RKO (cell line): ENCODE measurements at places on chromosomes 1 and 21.

GRCh38 chr1:163069142-163069541 is at the start of gene RGS4:
RGS4 (plus strand) TSS chr1:163069361; CDS start chr1:163069485, 124 bp downstream.
- DNase-seq = peak; percentile 92

DNA sequence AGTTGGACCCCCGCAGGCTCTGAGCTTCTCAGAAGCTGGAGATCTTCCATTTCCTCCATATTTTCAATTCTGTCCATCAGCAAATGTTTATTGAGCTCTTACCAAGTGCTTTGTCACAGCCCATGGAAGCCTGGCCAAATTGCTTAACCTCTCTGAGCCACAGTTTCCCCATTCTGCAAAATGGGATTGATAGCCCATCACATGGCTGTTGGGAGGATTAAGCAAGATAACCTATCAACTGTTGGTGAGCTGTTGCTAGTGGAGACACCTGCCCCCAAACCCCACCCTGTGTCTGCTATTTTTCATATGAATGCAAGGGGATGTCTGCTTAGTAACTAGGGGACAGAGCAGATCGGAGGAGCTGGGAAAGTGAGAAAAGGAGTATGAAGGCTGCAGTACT is 38.3 kb downstream of the CD34 start:
- DNase-seq = no peak

- DNase-seq = no peak
These were observed 19.6 kb upstream of the IFFO2 start for GRCh38 chr1:18976096-18976495.

- DNase-seq = no peak
These were observed 17.6 kb upstream of the AJAP1 start for GRCh38 chr1:4636644-4637380.

- DNase-seq = no peak
These were observed 6.0 kb upstream of the NLRP3 start for GRCh38 chr1:247409869-247410544.

DNA sequence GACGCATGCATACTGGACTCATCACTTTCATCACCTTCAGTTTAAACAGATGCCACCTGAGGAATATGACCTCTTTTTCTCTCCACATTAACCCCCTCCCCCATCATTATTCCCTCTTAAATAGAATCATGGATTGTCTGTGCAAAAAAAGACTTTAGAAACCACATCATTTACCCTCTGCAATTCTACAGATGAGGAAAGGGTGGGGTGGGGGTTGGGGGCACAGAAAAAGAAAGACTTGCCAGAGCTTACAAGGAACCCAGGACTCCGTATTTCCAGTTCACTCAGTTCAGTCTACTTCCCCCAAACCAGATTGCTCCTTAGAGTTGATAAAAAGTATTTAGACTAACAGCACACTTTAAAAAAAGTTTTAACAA is 26.2 kb upstream of the NFIA start:
- DNase-seq = no peak

- no peak for DNase-seq
These were observed 216.6 kb upstream of the B3GALT2 start for GRCh38 chr1:193402977-193403376.

- DNase-seq = no peak
These were observed 258.0 kb upstream of the FMN2 start for GRCh38 chr1:239833723-239834122.

DNA sequence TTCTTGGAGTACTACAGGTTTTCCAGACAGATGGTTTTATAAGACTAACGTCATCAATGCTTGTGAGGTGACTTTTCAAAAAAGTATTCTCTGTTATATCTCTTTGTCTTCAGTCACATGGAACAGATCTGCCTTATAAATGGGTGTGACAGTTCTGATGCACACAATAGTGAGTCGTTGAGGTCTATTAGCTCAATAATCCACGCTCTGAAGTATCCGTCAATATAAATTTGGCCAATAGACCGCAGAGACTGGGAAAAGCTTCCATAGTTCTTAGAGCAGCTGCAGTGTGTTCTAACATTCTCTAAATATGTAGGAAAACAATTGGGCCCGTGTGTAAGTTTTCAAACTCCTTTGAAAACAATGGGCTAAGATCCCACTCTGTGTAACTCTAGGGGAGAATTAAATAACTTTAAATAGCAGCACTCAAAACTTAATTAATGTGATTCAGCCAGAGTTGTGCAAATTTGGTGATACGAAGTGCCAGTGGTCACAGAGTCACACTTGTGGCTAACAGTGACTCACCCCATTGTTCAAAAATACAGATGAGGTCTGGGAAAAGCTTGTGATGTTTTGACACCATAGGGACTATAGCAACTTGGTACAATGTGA is 316.0 kb downstream of the LMO4 start:
- peak; percentile 6 for DNase-seq

DNA sequence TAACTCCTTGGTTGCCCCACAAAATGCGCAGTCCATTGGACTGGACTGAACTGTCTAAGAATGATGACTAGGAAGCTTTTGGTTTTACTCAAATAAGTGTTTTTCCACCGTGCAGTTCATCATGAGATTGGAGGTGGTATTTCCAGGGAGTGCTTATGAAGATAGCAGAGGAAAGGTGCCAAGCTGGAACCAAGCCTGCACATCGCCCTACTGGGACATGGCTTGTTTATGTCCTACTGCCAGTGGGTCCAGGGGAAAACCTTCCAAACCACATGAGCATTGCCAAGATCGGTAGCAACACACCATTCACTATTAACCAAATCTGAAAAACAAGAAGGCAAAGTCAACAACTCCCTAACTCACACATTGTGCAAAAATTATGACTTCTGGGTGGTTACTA is 54.7 kb upstream of the DSCAM start:
- DNase-seq = no peak

- DNase-seq = no peak
These were observed 218.9 kb downstream of the PRDM2 start for GRCh38 chr1:13918862-13919261.

- no peak for DNase-seq
These were observed 124.3 kb downstream of the DISC1 start for GRCh38 chr1:231750818-231751362.

DNA sequence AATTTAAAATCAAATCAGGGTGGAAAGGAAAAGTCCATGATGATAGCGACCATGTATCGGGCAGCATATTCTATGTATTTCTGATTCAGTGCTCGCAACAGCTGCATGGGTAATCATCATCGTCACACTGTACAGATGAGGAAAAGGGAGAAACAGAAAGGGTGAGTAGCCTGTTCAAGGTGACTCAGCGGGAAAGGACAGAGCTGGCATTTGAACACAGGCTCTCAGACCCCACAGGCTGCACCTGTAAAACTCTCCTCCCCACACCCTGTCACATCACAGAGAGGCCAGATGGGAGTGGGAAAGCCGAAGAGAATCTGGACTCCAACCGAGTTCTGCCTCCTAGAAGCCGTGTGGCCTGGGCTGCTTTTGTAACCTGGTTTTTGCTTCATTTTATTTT is 14.0 kb downstream of the RUNX1 start:
- no peak for DNase-seq

DNA sequence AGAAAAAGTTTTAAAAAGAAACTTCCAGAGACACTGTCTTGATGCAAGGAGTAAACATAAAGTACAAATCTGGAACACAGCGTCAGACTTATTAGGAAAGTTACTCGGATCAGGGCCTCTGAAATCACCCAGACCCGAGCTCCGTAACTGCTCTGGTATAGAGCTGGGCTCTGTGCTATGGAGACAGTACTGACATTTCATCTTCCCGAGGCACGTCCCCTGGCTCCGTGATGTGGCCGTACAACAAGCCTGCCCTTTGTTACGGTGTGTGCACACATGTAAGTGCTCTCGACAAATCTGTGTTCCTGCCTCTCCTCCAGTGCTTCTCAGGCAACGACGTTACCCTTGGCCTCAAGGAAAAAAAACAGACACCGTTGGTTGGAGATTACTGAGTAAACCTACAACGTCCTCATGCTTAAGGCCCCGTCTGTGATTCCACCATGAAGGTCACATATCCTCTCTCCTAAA is 107.0 kb upstream of the IRF2BP2 start:
- no peak for DNase-seq

DNA sequence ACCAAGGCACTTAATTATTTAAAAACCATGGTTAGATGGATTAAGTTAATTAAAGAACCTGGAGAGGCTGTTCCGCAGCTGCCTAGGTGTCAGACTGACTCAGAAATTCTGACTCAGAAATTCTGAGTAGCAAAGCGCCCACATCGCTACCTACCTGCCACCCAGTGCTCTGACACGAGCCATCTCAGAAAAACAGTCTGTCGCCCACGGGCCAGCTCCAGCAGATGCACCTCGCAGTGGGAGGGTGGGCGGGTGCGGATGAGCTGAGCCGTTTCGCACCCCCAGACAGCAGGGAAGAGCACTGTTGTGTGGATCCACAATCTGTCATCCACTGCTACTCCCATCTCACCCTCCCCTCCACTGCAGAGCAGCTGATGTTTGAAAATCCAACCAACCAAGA is 13.5 kb downstream of the KCNK1 start:
- no peak for DNase-seq

GRCh38 chr1:218211241-218211640 is 73.9 kb upstream of the RRP15 start:
- no peak for DNase-seq

DNA sequence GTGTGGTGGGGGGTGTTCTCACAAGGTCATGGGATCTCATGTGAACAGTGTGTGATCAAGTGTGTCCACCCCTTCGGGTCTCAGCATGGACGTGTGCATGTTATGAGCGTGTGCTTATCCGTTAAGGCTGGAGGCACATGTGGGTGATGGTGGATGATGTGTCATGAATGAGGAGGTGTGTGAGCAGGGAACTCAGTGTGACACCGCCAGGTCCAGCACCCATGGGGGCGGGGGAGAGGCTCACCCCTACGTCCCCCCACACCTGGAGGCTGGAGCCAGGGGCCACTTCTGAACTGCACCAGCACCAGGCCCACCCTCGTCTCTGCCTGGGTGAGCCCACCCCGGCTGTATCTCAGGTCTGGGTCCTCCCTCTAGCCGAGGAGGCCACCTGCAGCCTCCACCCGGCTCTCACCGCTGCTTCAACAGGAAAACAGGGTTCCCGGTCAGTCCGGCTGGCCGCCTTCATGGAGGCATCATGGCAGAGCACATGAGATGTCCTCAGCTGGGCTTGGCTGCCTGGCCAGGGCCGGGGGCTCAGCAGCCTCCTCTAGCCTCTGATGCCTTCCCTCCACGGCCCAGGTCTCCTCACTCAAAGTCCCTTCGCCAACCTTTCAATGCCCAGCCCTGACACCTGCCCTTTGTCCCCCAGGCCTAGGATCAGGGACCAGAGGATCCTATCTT is 34.2 kb upstream of the C1QA start:
- no peak for DNase-seq

- DNase-seq = no peak
These were observed 49.4 kb downstream of the CDCP2 start for GRCh38 chr1:54103414-54103813.

GRCh38 chr1:245108909-245109308 is 45.9 kb upstream of the KIF26B start:
- no peak for DNase-seq

DNA sequence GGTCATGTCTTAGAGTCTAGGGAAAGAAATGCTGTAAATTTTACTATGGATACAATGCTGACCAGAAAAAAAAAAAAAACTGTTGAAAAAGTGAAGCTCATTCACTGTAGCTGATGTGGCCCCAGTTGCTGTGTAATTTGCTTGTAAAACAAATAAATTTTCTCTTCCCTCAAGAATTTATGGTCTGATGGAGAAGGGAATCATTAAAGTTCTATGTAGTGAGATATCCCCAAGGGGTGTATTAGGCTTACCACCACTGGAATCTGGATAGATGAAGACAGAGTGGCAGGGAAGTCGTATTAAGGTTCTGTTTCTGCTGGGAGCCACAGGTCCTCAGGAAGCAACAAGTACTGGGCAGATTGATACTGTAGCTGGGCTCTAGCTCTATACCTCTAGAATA is 860.0 kb downstream of the LTN1 start:
- no peak for DNase-seq

- no peak for DNase-seq
These were observed 527 bp downstream of the MACO1 start for GRCh38 chr1:25430967-25431881.

GRCh38 chr1:44032170-44032790 is 1.0 kb upstream of the SLC6A9 start:
- no peak for DNase-seq

GRCh38 chr1:77940921-77941570 is 37.8 kb downstream of the FUBP1 start:
- no peak for DNase-seq

- peak; percentile 80 for DNase-seq
These were observed 5.7 kb downstream of the LAMB3 start for GRCh38 chr1:209646558-209646957.

DNA sequence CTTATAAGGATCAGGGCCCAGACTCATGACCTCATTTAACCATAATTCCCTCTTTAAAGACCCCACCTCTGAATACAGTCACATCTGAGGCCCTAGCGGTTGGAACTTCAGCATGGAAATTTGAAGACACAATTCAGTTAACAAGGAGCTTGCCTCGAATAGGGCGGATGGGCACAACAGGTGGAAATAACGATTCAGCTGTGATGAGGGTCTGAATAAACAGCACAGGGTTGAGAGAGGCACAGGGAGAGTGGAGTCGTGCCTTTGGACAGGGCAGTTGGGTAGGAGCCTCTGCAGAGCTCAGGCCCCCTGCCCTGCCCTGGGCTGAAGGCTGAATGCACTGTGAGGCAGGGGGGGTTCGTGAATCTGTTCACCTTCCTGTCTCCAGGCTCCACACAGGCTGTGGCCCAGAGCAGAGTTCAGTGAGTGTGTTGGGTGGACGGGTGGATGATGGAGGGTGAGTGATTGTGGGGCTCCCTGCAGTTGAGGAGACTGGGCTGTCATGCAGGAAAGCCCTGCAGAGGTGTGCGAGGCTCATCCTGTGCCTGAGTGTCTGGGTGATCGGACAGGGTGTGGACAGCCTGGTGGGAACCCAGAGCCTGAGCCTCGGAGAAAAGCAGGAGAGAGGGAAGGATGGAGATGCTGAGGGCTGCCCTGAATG is 243.1 kb downstream of the FOXD2 start:
- no peak for DNase-seq

DNA sequence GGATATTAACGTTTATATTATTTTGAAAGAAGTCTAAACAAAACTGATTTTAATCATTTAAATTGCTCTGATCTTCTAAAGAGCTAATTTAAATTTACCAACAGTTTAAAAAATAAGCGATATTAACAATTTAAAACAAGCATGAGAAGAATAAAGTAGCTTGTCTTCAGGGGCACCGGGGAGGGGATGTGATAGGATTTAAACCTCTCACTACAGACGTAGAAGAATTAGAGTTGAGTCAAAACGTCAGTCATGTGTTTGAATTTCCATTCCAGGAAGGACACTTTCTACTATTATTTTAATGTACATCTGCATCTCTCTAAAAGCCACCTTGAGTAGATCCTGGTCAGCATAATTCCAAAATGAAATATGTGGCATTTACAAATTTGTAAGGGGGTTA is 58.2 kb upstream of the TPTE start:
- DNase-seq = no peak

- DNase-seq = no peak
These were observed 20.6 kb downstream of the KIRREL1 start for GRCh38 chr1:158013840-158014730.

DNA sequence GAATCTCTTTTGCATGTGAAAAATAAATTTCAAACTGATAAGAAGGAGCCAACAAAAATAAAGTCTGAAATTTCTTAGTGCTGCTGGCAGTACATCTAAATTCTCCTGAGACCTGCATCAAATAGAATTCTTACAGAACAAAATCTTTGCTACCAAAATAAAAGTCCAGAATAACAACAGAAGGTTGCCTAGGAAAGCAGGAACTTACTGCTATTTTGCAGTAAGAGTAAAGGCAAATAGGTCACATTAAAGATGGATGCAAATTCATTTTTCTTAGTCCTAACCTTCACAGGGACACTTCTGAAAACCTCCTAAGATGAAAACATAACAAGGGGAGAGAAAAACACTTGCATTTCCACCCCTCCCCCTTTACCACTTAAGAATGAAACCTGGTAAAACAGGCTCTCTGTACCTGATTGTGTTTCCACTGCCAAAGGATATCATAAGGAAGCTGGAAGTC is 59.0 kb downstream of the RUSC1 start:
- no peak for DNase-seq
